Activated T-helper 2 cell treated with anti-CD3 and anti-CD28 coated beads, Interferon-gamma antibody, Interleukin-2, Interleukin-4, amounts not matched to agents 10 μg/mL and 5 μg/mL and 100 μg/mL, durations not matched to agents 14 hours and 24 hours and 36 hours (primary cell): ENCODE measurements at places on chromosomes 1 and 21. TPM values are rescaled to one million over a fixed set of nuclear protein-coding genes. Genes with fewer than 3 reads are reported as not detected.

The AMPD1 gene
- not detected in 2 replicates for total RNA-seq

The C1orf115 gene
- total RNA-seq, result 0.11 TPM in 1 of 2 replicates, not detected in the other

GRCh38 chr1:244099258-244099930 is 48.3 kb downstream of the ZBTB18 start:
- no peak for DNase-seq

GRCh38 chr21:43201491-43201890 is 32.7 kb downstream of the CRYAA start:
- DNase-seq, result no peak

DNA sequence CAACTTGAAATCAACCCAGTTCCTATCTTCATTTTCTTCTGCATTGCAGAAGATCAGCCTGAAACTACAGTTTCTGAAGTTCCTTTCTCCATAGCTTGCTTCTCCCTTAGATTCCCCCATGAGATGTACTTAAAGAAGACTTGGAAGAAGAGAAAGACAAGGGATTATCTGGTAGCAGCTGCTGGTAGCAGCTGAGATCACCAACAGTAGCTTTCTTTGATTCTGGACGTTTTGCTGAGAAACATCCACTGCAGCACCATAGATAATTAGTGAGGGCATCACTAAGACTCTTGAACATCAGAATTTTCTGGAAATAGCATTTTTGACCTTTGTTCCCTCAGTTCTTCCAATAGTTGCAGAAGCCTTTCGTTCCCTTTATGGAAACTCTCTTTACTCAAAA is 465 bp upstream of the CFHR3 start:
- DNase-seq, result no peak
